ENCODE measurements at places on chromosomes 7 and 10. TPM values are rescaled to one million over a fixed set of nuclear protein-coding genes. Genes with fewer than 3 reads are reported as not detected.

HYAL4 gene
- total RNA-seq = not detected

GPR26 gene
- not detected for total RNA-seq

DNA sequence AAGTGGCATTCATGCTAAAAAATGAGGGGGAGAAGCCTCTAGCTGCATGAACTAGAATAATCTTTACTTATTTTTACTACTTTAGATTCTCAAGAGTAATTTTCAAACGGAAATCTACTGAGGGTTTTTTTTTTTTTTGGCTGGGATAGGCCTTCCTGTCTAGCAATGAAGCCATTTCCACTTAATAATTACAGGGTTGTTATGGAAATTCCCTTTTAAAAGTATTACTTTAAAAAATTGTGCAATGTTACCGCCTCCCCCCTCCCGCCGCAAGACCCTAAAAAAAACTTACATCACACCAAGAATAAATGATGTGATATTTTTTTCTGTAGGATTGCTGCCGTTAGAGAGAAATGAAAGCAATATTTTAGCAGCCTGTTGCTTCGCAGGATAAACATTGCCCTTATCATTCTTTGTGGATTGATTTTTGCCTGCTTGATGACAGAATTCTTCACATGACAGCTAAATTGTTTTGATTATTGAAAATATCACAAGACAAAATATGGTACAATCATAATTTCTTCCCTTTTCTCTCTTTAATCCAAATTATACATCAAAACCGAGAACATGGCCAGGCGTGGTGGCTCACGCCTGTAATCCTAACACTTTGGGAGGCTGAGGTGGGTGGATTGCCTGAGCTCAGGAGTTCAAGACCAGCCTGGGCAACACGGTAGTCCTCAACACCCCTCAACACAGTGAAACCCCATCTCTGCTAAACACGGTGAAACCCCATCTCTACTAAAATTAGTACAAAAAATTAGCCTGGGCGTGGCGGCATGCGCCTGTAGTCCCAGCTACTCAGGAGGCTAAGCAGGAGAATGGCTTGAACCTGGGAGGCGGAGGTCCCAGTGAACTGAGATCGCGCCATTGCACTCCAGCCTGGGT, 32.8 kb downstream of the ARL4A start:
- no peaks in the 10 kb centered on the region for H3K36me3 ChIP-seq
- H3K4me1 ChIP-seq = peaks cover 58% of the 10 kb centered on the region
- H3K4me3 ChIP-seq = no peak overlapping the region
- H3K27me3 ChIP-seq = no peaks in the 10 kb centered on the region
- no peak for ATAC-seq

DNA sequence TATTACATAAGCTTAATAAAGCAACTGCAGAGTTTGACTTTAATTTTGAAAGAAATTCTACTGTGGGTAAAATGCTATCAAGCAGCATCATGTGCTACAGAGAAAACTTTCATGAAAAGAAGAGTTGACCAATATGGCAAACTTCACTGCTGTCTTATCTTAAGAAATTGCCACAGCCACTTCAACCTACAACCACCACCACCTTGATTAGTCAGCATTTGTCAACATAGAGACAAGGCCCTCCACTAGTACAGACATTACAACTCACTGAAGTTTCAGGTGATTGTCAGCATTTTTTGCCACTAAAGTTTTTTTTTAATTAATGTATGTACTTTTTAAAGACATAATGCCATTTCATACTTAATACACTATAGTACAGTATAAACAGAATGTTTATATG, 350.3 kb downstream of the HPSE2 start:
- no peaks in the 10 kb centered on the region for H3K36me3 ChIP-seq
- H3K4me3 ChIP-seq = no peak overlapping the region
- H3K27ac ChIP-seq = no peak overlapping the region
- H3K4me1 ChIP-seq = peaks cover 3% of the 10 kb centered on the region
- no peak for ATAC-seq
